Osteocyte (in vitro differentiated cells): ENCODE measurements at places on chromosomes 3 and 15. TPM values are rescaled to one million over a fixed set of nuclear protein-coding genes. Genes with fewer than 3 reads are reported as not detected.

TBC1D2B gene
- 65.5 and 69.3 TPM in 2 replicates for total RNA-seq

MOBP gene
- total RNA-seq, result not detected in 2 replicates

BCL2A1 gene
- total RNA-seq, result not detected in 2 replicates

CORO2B gene
- total RNA-seq, result 21.8 and 22.6 TPM in 2 replicates

PLCB2 gene
- 0.40 and 1.2 TPM in 2 replicates for total RNA-seq

RASGRP1 gene
- total RNA-seq, result 0.11 and 0.26 TPM in 2 replicates

SLC2A2 gene
- not detected in 2 replicates for total RNA-seq

MEX3B gene
- 22.7 and 24.5 TPM in 2 replicates for total RNA-seq

GRCh38 chr15:70147778-70148177, 50.1 kb upstream of the TLE3 start:
- H3K4me1 ChIP-seq, result peaks cover 25% of the 10 kb centered on the region
- H3K36me3 ChIP-seq, result no peaks in the 10 kb centered on the region
- H3K27me3 ChIP-seq, result peaks cover 53% of the 10 kb centered on the region
- no peak overlapping the region for H3K27ac ChIP-seq

GRCh38 chr15:42711746-42712145, 25.2 kb downstream of the CDAN1 start:
- H3K4me3 ChIP-seq, result no peak overlapping the region
- H3K27ac ChIP-seq, result no peak overlapping the region
- H3K36me3 ChIP-seq, result peaks cover 10% of the 10 kb centered on the region
- no peaks in the 10 kb centered on the region for H3K4me1 ChIP-seq
- no peaks in the 10 kb centered on the region for H3K27me3 ChIP-seq

- H3K4me1 ChIP-seq, result peaks cover 16% of the 10 kb centered on the region
- no peaks in the 10 kb centered on the region for H3K27me3 ChIP-seq
- no peak for DNase-seq
- H3K27ac ChIP-seq, result no peak overlapping the region
- H3K4me3 ChIP-seq, result no peak overlapping the region
These were observed 89.5 kb upstream of the IL12A start for GRCh38 chr3:159899166-159899565.

GRCh38 chr15:29110733-29111132, 158.9 kb downstream of the NSMCE3 start:
- H3K27ac ChIP-seq, result no peak overlapping the region
- no peak for DNase-seq
- H3K4me3 ChIP-seq, result no peak overlapping the region

DNA sequence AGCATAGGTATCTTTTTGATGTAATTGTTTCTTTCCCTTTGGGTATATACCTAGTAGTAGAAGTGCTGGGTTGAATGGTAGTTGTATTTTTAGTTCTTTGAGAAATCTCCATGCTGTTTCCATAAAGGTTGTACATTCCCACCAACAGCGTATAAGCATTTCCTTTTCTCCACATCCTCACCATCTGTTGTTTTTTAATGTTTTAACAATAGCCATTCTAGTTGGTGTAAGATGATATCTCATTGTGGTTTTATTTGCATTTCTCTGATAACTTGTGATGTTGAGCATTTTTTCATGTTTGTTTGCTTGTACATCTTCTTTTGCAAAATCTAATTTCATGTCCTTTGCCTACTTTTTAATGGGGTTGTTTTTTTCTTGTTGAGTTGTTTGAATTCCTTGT, 80.0 kb upstream of the TMC3 start:
- H3K4me3 ChIP-seq, result no peak overlapping the region
- H3K27me3 ChIP-seq, result peaks cover 8% of the 10 kb centered on the region
- H3K4me1 ChIP-seq, result peaks cover 2% of the 10 kb centered on the region

- H3K27ac ChIP-seq, result no peak overlapping the region
- no peak overlapping the region for H3K4me3 ChIP-seq
- H3K27me3 ChIP-seq, result no peaks in the 10 kb centered on the region
- peaks cover 9% of the 10 kb centered on the region for H3K4me1 ChIP-seq
- H3K36me3 ChIP-seq, result no peaks in the 10 kb centered on the region
These were observed 10.0 kb upstream of the TBC1D5 start for GRCh38 chr3:17752436-17752835.

GRCh38 chr3:23653647-23654525, 151.9 kb upstream of the UBE2E1 start:
- no peak overlapping the region for H3K27ac ChIP-seq
- no peak overlapping the region for H3K4me3 ChIP-seq
- H3K27me3 ChIP-seq, result no peaks in the 10 kb centered on the region

DNA sequence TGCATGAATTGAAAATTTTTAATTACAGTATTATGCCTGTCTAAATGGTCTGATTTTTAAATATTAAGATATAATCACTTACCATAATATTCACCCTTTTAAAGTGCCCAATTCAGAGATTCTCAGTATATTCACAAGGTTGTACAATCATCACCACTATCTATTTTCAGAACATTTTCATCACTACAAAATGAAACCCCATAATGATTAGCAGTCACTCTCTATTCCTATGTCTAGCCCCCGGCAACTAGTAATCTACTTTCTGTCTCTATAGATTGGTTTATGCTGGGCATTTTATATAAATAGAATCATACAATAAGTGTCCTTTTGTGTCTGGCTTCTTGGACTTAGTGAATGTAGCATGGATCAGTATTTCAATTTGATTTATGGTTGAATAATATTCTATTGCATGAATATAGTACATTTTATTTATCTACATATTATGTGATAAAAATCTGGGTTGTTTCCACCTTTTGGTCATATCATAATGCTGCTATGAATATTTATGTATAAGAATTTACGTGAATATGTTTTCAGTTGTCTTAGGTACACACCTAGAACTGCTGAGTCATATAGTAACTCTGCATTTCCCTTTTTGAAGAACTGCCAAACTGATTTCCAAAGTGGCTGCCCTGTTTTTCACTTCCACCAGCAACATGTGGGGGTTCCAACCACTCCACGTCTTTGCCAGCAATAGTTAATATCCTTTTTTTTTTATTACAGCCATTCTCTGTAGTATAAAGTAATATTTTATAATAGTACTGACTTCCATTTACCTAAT, 485.7 kb upstream of the ZNF385D start:
- no peaks in the 10 kb centered on the region for H3K36me3 ChIP-seq
- peaks cover 4% of the 10 kb centered on the region for H3K4me1 ChIP-seq
- no peak overlapping the region for H3K27ac ChIP-seq
- no peaks in the 10 kb centered on the region for H3K27me3 ChIP-seq

- H3K27ac ChIP-seq, result no peak overlapping the region
- peak; percentile 78 for DNase-seq
- peaks cover 22% of the 10 kb centered on the region for H3K27me3 ChIP-seq
- H3K4me1 ChIP-seq, result no peaks in the 10 kb centered on the region
These were observed 138.7 kb downstream of the KLF13 start for GRCh38 chr15:31465083-31465955.

DNA sequence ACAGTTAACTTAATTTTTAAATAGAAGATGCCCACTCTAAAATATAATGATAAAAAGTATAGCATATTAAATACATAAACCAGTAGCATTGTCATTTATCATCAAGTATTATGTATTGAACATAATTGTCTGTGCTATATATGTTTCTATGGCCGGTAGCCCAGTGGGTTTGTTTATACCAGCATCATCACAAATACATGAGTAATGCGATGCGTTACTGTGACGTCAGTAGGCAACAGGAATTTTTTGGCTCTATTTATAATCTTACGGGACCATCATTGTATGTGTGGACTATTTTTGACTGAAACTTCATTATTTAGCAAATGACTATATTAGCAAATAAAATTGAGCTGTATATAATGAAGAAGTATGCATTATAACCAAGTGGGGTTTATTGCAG, 82.1 kb downstream of the FLNB start:
- no peak for DNase-seq
- no peaks in the 10 kb centered on the region for H3K27me3 ChIP-seq
- peaks cover 12% of the 10 kb centered on the region for H3K36me3 ChIP-seq
- peaks cover 7% of the 10 kb centered on the region for H3K4me1 ChIP-seq
- H3K27ac ChIP-seq, result no peak overlapping the region

DNA sequence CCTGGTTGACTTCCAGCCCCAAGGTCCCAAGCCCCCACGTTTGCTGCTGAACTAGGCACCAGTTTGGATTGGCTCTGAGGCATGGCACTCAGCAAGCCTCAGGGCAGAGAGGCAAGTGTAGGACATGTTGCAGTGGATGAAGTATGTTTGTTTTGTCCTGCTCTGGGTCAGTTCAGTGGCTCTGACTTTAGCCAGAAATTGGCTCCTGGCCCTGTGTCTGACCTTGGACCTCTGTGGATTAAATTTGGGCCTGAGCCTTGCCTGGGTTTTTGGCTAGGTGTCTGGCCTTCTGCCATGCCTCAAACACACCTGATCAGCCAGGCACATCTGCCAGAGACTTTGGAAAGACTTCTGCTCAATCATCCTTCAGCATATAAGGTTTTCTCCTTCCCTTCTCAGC, 3.6 kb upstream of the MRAS start:
- DNase-seq, result no peak
- peaks cover 15% of the 10 kb centered on the region for H3K4me1 ChIP-seq
- H3K27ac ChIP-seq, result no peak overlapping the region
- peaks cover 3% of the 10 kb centered on the region for H3K27me3 ChIP-seq
- H3K4me3 ChIP-seq, result no peak overlapping the region
- no peaks in the 10 kb centered on the region for H3K36me3 ChIP-seq

DNA sequence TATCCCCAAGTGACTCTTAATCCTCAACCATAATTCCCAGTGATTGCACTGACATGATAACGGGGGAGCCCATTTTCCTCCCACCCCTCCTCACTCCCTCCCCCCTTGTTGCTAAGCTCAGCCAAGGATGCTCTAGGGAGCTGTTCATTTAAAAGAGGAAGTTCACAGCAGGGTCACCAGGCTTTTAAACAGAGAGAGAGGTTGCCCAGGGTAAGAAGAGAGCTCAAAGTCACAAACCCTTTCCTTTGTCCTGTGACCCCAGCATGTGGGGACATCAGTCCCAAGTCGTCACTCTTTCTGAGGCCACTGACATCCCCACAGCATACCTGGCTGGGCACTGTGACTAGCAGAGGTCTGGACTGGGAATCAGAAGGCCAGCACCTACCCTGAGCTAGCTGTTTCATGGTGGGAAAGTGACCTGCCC, 144.1 kb downstream of the RORA start:
- H3K4me1 ChIP-seq, result peaks cover 25% of the 10 kb centered on the region
- no peaks in the 10 kb centered on the region for H3K36me3 ChIP-seq
- no peak for DNase-seq

- no peaks in the 10 kb centered on the region for H3K27me3 ChIP-seq
- no peak for DNase-seq
- peaks cover 36% of the 10 kb centered on the region for H3K36me3 ChIP-seq
- no peaks in the 10 kb centered on the region for H3K4me1 ChIP-seq
- no peak overlapping the region for H3K4me3 ChIP-seq
These were observed 40.3 kb upstream of the PARL start for GRCh38 chr3:183924956-183925355.

DNA sequence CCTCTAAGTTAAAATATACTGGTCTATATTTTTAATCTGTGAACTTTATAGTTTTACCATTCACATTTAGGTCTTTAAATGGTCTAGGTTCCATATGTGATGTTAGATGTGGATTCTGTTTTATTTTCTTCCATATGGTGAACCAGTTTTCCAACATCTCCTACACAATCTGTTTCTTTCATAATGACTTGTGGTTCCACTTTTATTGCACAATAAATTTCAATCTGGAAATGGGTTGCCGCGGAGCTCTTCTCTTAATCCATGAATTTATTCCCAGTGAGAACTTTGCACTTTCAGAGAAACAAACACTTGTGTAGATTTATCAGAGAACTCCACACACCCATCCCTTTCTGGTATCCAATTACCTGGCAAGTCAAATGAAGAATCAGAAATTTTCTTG, 20.9 kb upstream of the SPPL2A start:
- DNase-seq, result no peak
- H3K4me1 ChIP-seq, result peaks cover 3% of the 10 kb centered on the region
- no peak overlapping the region for H3K4me3 ChIP-seq

- no peak overlapping the region for H3K27ac ChIP-seq
- no peak for DNase-seq
- H3K36me3 ChIP-seq, result peaks cover 25% of the 10 kb centered on the region
These were observed 32.3 kb downstream of the TSPAN3 start for GRCh38 chr15:77038312-77039216.

DNA sequence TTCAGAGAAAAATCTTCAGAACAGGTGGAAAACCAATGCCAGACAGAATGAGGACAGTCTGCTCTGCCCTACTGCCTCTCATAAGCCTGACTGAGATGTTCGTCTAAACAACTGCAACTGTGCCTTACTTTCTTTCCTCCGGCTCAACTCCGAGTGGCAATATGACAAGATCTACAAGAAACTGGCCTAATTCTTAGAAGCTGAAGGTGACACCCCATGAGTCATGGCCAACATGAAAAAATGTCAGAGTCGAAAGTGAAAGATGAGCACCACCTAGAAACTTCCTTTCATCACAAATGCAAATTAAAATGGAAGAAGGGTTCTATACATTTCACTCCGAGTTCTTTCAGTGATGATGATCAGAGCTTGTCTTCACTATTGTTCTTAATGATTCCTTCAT, 12.9 kb downstream of the PCYT1A start:
- no peak for DNase-seq
- H3K27ac ChIP-seq, result no peak overlapping the region
- H3K36me3 ChIP-seq, result peaks cover 17% of the 10 kb centered on the region
- peaks cover 18% of the 10 kb centered on the region for H3K4me1 ChIP-seq

DNA sequence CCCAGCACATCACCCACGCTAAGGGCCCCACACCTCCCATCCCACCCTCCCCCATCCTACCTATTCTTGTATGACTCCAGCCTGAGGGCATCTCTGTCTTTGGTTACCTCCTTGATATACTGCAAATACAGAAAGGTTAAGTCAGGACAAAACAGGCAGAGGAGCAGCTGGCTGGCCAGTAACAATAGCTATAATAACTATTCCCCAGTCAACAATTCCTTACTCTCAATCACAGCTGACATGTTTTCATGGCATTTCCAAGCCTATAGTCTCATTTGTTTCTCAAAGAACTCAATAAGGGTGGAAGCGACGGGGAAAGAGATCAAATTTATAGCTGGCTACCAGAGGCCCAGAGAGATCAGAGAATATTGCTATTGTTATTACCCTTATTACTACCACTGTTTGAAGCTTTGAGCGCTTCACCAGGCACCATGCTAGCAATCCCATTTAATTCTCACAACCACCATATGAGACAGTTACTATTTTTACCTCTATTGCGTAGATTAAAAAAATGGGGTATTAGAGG, 93.0 kb upstream of the C2CD4B start:
- H3K4me1 ChIP-seq, result no peaks in the 10 kb centered on the region
- H3K4me3 ChIP-seq, result no peak overlapping the region
- DNase-seq, result no peak
- H3K27ac ChIP-seq, result no peak overlapping the region

GRCh38 chr3:43014956-43015355, 35.8 kb downstream of the GASK1A start:
- no peak overlapping the region for H3K4me3 ChIP-seq
- H3K36me3 ChIP-seq, result no peaks in the 10 kb centered on the region
- no peak for DNase-seq
- H3K4me1 ChIP-seq, result no peaks in the 10 kb centered on the region
- H3K27ac ChIP-seq, result no peak overlapping the region

DNA sequence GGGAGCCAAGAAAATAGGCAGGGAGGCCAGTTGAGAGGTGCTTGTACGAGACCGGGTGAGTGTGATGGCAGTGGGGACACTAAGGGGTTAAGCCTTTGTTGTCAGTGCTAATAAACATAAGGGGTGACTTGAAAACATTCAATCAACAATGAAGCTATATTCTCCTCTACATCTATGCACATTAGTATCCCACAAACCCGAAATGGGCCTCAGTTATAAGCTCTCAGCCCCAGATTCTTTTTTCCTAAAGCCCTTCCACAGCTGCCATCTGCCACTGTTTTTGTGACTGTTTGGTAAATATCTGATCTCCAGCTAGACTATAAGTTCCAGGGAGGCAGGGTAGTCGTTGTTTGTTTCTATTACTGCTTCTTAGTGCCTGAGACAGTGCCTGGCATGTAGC, 118.2 kb downstream of the CADPS start:
- DNase-seq, result no peak
- no peak overlapping the region for H3K27ac ChIP-seq
- no peaks in the 10 kb centered on the region for H3K36me3 ChIP-seq
- H3K4me3 ChIP-seq, result no peak overlapping the region

GRCh38 chr3:70740872-70741271, 428.4 kb upstream of the MDFIC2 start:
- H3K27ac ChIP-seq, result peak overlapping the region; percentile 70
- peaks cover 53% of the 10 kb centered on the region for H3K4me1 ChIP-seq
